ENCODE measurements at places on chromosomes 3 and 15.

GRCh38 chr15:68418611-68419161, 13.3 kb downstream of the ITGA11 start:
- DNase-seq = no peak

- DNase-seq = no peak
Measured at GRCh38 chr3:182436547-182436946, 356.8 kb upstream of the ATP11B start.

GRCh38 chr3:57872606-57873005, 116.5 kb downstream of the SLMAP start:
- DNase-seq = no peak

DNA sequence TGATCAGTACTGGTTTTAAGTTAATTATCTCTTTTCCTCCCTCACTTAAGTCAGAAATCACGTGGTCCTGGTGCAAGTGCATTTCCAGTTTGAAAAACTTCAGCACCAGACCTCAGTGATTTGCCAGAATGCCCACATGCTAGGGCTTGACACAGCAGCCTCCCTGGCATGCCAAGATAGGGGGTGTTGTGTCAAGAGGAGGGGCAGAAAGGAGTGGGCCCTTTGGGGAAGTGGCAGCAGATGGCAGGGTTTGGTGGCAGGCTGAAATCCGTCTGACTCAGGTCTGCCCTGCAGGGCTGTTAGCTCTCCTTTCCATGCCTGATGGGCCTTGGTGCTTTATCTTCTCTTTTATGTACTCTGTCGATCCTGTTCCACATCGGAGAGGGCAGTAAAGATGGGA, 23.4 kb downstream of the PXK start:
- peak; percentile 35 for DNase-seq

DNA sequence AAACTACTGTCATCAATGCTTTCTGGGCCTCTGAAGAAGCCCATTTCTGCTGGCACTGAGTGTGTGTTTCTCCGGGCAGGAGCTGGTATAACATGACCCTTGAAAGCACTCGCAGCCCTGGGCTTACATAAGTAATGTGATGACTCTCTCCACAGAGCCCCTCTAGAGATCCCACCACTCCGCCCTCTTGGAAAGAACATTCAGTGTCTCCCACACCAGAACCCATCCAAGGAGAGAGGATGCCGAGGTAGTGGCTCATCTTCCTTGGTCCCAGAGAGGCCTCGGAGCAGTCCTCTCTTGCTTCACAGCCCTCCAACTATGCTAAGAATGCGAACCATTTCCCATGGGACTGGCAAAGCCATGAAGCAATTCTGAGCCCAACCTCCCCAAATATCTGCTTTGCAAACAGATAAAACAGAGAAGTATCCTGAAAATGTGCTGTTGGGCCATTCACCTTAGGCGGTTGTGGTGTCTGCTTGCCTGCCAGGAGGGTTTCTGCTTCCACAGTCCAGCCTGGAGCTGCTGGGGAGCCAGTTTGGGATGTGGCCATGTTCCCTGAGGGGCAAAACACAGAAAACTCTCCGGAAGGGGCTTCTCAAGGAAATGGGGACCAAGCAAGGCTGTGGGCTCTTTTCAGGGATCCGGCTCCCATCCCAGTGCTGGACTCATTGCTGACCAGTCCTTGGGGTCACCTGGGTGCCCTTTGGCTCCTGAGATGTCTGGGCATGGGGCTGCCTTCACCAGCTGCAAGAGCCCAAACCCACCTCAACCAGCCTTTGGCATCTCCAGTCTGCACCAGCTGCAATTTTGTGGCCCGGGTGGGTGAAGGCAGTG, 47.3 kb downstream of the AMOTL2 start:
- no peak for DNase-seq

DNA sequence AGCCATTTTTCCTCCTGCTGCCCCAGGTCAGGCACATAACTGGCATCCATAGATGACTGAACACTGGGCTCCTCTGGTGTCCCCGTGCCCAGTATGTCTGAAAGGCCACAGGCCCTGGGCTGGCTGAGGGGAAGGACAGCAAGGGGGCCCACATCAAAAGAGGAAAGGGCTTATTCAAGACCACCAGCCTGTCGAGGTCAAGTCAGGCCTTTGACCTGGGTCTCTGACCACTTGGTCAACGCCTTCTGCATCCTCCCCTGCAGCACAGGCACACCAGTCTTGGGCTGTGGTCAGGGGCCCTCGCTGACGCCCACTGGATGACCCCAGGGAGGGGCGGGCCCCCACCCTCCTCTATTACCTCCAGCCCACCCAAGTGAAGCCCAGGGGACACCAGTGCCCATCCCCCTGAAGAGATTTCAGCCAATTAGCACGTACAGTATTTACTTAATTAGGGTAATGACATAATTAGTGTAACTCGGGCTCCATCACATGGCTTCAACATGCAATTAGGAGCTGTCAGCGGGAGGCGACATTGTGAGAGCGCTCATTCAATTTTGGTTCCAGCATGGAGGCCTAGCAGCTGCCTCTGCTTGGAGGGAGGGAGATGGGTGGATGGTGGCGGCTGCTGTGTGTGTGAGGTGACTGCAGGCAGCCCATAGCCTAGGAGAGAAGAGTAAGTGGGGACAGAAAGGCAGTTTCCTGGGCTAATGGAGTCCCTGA, 13.5 kb upstream of the DNAH1 start:
- no peak for DNase-seq

DNA sequence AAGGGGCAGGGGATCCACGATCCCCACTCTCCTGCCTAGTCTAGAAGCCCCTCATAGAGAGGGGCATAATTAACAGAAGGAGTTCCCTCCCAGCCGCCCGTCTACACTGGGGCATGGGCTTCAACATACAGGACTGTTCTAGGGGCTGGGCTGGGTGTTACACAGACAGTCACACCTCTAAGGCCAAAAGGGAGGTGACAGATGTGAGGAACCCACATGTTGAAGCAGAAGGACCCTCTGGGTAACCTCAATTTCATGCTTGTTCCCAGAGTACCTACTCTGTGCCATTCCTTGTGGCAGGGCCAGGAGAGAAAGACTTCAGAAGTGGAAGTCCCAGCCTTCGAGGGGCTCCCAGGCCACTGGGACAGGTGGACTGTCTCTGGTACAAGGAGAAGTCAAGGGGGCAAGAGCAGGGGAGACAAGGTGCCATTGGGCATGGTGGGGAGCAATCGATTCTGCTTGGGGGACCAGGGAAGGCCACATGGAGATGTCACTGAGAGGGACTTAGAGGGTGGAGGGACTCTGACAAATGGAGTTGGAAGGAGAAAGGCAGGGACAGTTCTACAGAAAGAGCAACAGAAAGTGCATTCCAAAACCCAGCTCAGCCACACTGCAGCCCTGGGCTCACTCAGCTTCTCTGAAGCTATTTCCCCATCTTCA, 71.3 kb downstream of the CPN2 start:
- no peak for DNase-seq

DNA sequence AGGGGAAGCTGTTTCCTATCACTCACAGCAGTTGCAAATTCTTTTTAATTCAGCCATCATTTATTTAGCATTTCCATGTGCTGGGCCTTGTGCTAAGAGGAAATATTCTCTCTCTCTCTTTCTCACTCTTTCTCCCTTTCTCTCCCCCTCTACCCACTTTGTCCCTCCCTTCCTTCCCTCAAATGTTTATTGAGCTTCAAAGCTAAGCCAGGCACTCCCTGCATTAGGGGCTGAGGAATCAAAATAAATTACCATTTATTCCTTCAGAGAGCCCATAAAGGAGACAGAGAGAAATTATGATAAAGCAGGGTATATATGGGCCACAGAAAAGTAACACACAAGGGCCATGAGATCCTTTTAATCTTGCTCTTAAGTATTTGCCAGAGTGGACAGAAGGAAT, 6.8 kb downstream of the TMPRSS7 start:
- DNase-seq = no peak

DNA sequence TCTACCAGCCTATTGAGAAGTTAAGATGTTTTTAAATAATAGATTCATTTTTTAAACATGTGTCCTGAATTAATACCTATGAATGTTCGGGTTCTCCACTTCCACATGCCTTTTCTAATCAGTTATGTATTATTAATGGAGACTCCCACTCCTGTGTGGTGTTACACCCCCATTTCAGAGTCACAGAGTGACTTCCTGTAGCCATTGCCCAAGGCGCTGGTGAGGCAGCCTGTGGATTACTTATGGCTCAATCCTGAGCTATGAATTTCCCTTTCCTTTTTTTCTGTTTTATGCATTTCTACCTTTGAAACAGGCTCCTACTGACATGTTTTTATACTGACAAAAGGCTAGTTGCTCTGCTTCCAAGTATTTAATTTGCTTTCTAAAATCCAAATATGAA, 162.3 kb downstream of the GABRG3 start:
- DNase-seq = no peak

DNA sequence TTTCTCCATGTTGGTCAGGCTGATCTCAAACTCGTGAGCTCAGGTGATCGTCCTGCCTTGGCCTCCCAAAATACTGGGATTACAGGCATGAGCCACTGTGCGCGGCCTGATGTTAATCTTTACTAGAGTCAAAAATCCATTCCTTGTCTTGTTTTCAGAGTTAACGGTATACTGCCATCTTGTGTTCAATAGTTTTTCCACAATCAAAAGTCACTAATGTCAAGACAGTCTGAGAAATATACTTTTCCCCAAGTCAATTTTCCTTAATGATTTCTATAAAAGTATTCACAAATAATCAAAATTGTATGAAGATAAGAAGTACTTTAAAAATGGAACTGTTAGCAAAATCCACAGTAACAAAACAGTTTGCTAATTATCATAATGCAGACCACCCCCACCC, 8.5 kb downstream of the CRBN start:
- DNase-seq = no peak

DNA sequence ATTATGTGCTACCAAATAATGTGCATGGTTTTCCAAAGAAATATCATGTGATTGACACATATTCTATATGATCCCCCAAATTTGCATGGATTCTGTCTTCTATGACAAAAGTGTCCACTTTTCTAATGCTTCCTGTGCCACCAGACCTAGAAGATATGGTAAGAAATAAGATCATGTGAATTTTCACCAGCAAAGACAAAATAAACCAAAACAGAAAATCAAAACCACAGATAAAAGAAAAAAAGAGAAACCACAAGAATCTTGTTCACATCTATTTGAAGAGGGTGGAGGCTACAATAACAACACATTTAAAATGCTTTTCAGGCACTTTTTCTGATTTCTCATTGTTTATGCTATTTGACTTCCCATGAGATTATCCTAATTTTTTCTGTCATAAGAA, 303.4 kb downstream of the DIPK2A start:
- no peak for DNase-seq

GRCh38 chr15:39880718-39881387, 39.2 kb downstream of the GPR176 start:
- DNase-seq = no peak

DNA sequence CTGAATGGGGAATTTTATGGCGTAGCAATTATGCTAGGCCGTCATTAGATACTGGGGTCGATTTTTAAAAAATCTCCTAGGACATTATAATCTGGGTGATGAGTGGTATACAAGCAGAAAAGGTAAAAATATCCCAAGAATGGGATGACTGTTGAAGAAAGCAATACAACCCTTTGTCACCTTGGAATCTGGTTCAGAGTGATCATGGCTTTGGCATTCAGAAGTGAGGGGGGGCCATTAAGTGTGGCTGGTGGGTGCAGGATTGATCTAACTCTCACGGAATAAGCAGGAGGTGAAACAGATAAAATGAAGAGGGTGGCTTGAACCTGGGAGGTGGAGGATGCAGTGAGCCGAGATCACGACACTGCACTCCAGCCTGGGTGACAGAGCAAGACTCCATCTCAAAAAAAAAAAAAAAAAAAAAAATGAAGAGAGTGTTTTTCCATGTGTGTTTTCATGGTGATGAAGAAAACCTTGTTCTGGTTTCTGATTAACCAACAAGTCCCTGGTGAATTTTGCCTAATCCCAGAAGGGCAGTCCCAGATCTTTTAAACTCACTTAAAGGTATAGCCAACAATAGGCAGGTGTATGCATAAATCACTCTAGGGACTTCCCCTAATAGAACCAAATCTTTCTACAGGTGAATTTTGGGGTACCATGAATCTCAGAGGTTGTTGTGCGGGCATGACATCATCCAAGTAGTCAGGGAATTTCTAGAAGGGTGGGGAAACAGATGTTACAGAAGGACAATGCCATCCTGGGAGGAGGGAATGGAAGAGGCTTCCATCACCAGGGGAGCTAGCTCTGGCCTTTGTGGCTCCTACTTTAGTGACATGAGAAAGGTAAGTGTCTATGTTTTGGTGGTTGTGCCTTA, 3.1 kb upstream of the RAD54L2 start:
- DNase-seq = no peak

GRCh38 chr3:126732281-126733060, 28.4 kb downstream of the CHCHD6 start:
- no peak for DNase-seq

GRCh38 chr3:170759511-170760173, 110.4 kb downstream of the RPL22L1 start:
- no peak for DNase-seq

DNA sequence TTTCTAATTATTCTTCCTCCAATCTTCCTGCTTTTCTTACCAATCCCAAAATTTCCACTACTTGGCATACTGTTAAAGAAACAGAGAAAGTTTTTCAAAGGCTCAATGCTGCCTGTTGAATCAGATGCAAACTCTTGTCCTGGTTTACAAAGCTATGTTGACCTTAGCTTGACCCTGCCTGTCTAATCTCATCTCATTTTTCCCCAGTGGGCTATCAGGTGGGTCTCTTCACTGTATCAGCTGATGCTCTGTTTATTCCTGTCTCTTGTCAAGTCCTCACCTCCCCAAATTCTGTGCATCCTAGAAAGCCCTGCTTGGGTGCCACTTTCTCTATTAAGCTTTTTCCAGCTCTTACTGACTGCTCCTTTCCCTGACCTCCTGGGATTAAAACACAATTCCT, 18.2 kb downstream of the NFKBIZ start:
- no peak for DNase-seq

DNA sequence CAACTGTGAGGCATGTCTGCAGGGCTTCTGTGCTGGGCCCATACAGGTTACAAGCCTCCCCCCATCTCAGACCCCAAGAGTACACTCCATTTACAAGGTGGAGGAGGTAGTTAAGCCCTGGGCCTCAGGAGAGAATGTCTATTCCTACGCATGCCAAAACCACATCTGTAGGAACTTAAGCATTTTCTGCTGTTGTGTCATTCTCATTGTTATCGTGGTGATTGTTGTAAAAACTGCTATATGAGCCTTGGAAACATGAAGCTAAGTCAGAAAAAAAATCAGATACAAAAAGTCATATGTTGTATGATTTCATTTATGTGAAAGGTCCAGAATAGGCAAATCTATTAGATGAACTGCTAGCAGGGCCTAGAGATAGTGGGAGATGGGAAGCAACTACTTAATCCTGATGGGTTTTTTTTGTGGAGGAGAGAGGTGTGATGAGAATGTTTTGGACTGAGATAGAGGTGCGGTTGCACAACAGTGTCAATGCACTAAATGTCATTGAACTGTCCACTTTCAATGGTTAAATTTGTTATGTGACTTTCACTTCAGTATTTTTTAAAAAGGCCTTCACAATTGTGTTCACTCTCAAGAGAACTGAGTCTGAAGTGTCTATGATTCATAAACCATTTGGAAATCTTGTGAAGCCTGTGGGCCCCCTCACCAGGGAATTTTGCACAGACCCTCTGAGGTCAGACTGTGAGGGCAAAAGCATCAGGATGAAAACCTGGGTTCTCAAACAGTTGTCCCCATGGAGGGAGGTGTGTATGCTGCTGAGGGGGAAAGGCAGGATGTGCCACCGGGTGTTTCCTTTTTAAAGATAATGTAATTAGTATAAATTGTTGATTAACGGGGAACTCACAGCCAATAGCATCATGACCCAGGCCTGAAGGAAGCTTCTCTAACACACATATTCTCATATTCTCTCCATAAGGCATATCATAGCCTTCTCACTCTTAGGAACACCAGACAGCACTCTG, 3.2 kb downstream of the RTP3 start:
- no peak for DNase-seq

GRCh38 chr3:107377151-107377550, at the start of gene CCDC54:
Gene CCDC54 (plus strand): TSS chr3:107377439. CDS start chr3:107377588, 149 bp downstream.
- no peak for DNase-seq

GRCh38 chr3:171334465-171334811, 125.8 kb downstream of the TNIK start:
- no peak for DNase-seq

Data from CD4-positive, alpha-beta T cell (primary cell).